Esophagus muscularis mucosa (tissue), 4 donors: ENCODE measurements at places on chromosomes 11 and 22. TPM values are rescaled to one million over a fixed set of nuclear protein-coding genes. Genes with fewer than 3 reads are reported as not detected.
A peak's percentile ranks its signal among the peaks of the same experiment; 100 is the strongest.

The OR8D2 gene
- total RNA-seq = not detected

- no peak for DNase-seq
Measured at GRCh38 chr11:65542738-65543390, 15.3 kb downstream of the LTBP3 start.

- no peak for DNase-seq
Measured at GRCh38 chr22:17483688-17484372, 79.5 kb upstream of the SLC25A18 start.

DNA sequence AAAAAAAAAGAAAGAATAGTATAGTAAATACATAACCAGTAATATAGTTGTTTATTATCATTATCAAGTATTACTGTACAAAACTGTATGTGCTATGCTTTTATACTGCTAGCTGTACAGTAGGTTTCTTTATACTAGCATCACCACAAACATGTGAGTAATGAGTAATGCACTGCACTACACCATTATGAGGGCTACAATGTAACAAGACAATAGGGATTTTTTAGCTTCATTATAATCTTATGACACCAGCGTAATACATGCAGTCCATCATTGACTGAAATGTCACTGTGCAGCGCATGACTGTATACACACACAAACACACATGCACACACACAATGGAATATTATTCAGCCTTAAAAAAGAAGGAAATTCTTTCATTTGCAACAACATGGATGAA, 111.5 kb upstream of the ZBED5 start:
- DNase-seq = no peak

- no peak for DNase-seq
Measured at GRCh38 chr11:40139536-40139935, 1319.9 kb downstream of the LRRC4C start.

The HTR3A gene
- 1.2 TPM for total RNA-seq

DNA sequence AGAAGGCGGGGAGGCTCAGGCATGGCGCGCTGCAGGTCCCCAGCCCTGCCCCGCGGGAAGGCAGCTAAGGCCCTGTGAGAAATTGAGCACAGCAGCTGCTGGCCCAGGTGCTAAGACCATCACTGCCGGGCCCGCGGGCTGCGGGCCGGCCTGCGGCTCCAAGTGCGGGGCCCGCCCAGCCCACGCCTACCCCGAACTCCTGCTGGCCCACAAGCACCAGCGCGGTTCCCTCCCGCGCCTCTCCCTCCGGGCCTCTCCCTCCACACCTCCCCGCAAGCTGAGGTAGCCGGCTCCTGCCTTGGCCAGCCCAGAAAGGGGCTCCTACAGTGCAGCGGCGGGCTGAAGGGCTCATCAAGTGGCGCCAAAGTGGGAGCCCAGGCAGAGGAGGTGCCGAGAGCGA, 4.6 kb upstream of the RDX start:
- no peak for DNase-seq

- DNase-seq = no peak
Measured at GRCh38 chr11:126331286-126331685, 24.2 kb upstream of the ST3GAL4 start.

GRCh38 chr22:27372969-27373670, 428.4 kb downstream of the MN1 start:
- peak; percentile 68 for DNase-seq

The DNAJB7 gene
- total RNA-seq = not detected

The PDE3B gene
- total RNA-seq = 13.3 TPM

The PDHX gene
- total RNA-seq = 43.4 TPM

DNA sequence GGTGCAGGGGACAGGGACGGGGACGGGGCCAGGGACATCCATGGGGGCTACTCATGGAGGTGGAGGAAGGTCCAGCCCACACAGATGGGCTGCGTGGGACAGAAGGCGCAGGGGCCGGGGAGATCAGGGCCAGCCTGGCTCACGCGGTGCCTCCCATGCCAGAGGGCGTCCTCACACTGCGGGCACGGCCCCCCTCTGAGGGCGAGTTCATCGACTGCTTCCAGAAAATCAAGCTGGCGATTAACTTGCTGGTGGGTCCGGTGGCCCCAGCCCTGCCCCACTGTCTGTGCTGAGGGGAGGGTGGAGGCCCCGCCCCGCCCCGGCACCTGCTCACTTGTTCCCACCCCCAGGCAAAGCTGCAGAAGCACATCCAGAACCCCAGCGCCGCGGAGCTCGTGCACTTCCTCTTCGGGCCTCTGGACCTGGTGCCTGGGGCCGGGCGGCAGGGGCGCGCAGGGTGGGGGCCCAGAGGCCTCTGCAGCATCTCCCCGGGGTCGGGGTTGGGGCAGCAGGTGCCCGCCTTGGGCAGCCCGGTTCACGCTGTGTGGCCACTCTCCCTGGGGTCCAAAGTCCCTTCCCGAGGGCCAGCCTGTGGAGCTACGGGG, 15.8 kb downstream of the EPS8L2 start:
- no peak for DNase-seq

The PRAME gene
- not detected for total RNA-seq

- no peak for DNase-seq
Measured at GRCh38 chr11:3091081-3091845, 34.0 kb upstream of the CARS1 start.

The RNH1 gene
- 356 TPM for total RNA-seq

- DNase-seq = no peak
Measured at GRCh38 chr22:40404251-40405177, 34.1 kb downstream of the SGSM3 start.

GRCh38 chr11:9815486-9816136, 151.7 kb downstream of the SWAP70 start:
- no peak for DNase-seq

The HPX gene
- 0.50 TPM for total RNA-seq

GRCh38 chr11:6397636-6398035, 7.4 kb downstream of the SMPD1 start:
- no peak for DNase-seq

DNA sequence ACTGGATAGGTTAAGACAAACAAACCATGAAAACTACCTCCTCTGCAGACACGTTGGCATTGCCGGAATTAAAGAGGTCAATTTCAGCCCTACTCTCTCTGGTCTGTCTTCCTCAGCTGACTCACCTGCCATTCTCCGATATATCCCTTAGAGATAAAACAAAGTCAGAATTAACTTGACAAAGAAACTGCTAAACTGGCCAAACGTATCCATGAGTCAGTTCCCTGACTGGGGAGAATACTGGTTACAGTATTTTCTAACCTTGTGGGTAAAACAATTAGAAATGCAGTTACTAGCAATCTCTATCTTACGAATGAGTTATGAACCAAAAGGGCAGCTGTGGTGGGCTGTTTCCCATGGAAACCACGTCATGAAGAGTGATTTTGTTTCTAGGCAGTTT, 96.2 kb downstream of the RDX start:
- DNase-seq = no peak

DNA sequence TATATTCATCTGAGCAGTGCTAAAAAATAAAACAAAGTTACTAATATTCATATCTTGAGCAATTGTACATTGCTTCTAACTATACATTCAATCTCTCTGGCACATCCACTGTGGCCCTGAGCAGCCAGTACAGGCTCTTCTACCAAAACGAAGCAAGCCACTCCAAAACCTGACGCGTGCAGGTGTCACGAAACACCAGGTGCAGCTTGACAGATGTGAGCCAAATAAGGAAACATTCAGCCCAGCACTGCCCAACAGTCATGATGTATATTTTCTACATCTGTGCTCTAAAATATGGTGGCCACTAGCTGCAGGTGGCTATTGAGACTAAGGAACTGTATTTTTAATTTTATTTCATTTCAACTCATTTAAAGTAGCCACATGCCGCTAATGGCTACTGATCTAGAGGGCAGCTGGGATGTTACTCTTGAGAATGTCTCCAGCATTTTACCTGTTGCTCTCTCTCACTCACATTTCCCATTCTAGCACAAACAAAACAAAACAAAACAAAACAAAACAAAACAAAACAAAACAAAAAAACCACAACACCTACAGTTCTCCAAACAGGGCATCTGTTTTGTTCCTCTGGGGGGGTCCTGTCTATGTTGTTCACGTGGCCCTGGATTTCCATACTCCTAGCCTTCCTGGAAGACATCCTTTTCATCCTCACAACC, 77.7 kb downstream of the LARGE1 start:
- DNase-seq = no peak
